ENCODE measurements at places on chromosomes 4 and X.

- DNase-seq = peak; percentile 81
Measured at GRCh38 chr4:168451744-168452390, 28.4 kb downstream of the DDX60L start.

DNA sequence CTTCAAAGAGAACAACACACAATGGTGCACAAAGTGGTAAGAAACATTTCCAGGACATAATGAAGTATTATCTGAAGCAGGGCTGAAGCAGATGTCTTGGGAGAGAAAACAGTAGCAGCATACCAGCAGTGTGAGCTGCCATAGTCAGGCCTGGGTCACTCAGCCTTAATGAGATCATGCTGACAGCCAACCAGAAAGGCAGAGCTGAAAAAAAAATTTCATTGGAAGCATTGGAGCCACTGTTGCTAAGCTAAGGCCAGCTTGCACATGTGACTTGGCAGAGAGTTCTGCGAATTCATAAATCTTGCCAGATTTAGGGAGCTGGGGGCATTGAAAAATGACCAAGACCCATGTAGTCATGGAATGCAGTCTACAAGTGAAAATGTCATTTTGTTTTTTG lies 444.0 kb upstream of the PITX2 start:
- peak; percentile 76 for DNase-seq

DNA sequence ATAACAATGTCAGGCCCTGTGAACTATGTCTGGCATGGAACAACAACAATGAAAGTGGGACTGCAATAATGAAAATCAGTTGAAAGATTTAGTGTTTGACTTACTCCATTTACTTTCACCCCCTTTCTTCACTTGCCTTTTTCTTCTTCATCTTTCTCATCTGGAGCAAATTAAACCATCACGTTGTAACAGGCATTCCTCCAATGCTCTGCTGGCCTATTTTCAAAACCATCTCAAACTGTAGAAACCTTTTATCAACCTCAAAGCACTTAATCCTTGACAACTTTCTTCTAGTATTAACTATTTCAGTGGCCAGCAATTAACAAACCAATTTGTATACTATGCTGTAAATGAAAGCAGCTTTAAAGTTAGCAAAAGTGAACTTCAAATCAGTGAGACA lies 8.3 kb downstream of the KLHL13 start:
- no peak for DNase-seq

DNA sequence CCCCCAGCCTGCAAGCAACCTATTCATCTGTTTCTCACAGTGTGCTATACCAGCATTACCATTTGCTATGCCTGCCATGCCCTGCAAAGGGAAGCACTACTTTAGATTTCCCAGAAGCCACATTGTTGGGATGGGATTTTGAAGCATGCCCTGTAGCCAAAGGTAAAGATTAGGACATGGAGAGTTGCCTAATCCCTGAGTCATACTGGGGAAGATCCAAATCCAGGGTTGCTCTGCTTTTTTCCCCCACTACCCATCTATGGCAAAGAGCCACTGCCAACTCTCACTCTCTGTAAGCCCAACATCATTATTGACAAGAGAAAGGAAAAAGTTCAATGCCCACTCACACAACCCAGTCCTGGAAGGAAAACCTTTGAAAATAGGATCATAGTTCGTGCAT lies 36.7 kb upstream of the TMEM164 start:
- peak; percentile 1 for DNase-seq

- peak; percentile 14 for DNase-seq
Measured at GRCh38 chr4:3401436-3402171, 40.2 kb upstream of the HGFAC start.

DNA sequence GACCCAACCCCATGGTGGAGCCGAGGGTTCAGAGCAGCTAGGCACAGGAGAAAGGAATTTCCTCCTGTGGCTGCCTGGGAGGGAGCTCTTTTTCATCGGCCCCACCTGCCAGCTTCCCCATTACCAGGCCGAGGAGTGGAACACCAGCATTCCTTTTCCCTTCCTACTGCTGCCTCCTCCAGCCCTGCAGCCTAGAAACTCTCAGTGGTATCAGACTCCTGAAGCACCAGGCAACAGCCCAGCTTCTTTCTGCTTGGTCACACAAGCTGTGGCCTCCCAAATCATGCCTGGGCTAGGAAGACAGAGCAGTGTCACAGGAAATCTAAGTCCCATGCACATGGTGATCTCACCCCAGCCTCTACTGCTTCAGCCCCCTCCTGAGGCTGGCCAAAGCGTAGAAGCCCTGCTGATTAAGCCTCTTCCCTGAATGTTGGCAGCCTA lies 30.1 kb downstream of the RTL5 start:
- no peak for DNase-seq

DNA sequence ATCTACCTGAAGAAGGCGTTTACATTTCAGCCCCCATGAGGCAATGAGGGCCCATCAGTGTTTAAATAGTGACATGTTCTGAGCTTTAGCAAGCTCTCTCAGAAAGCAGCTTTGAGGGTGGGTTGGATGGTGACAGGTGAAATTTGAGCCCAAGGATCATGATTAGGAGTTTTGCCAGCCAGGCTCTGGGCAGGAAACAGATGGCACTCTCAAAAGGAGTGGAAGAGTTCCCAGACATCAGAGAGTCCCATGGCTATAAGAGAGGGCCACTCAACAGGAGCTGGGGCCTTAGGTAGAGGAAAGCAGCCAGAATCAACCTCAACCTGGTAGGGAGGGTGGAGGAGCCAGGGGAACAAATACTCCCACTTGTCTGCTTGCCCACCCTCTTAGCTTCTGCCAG lies 499.8 kb downstream of the MID1IP1 start:
- DNase-seq = no peak

GRCh38 chr4:95409127-95409526 lies 139.6 kb downstream of the UNC5C start:
- DNase-seq = peak; percentile 15

- no peak for DNase-seq
Measured at GRCh38 chr4:158906073-158906472, 137.2 kb downstream of the FNIP2 start.

GRCh38 chrX:11351375-11352295 lies 58.4 kb downstream of the AMELX start:
- peak; percentile 76 for DNase-seq

GRCh38 chr4:187390646-187391045 lies 604.9 kb upstream of the ZFP42 start:
- peak; percentile 65 for DNase-seq

GRCh38 chr4:109365939-109366338 lies 63.5 kb upstream of the COL25A1 start:
- no peak for DNase-seq

DNA sequence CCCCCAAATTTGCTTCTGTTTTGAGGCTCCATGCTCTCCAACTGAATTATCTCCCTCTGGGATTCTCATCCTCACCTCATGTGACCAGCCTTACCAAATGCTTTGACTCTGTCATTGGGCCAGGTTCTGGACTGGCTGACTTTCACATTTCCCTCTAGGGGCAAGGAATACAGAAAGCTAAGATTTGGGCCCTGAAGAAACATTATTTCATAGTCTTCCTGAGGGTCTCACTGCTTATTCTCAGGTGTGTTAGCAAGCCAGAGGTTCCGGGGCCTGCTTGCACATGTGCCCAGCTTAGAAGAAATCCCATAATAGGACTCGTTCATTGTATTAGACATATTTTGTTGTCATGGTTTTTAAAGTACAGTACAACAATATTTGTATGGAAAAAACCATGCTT lies 62.6 kb upstream of the TEX13D start:
- no peak for DNase-seq

- DNase-seq = no peak
Measured at GRCh38 chrX:22320236-22320873, 47.6 kb downstream of the CBLL2 start.

- DNase-seq = no peak
Measured at GRCh38 chr4:5992171-5992827, 25.9 kb downstream of the C4orf50 start.

DNA sequence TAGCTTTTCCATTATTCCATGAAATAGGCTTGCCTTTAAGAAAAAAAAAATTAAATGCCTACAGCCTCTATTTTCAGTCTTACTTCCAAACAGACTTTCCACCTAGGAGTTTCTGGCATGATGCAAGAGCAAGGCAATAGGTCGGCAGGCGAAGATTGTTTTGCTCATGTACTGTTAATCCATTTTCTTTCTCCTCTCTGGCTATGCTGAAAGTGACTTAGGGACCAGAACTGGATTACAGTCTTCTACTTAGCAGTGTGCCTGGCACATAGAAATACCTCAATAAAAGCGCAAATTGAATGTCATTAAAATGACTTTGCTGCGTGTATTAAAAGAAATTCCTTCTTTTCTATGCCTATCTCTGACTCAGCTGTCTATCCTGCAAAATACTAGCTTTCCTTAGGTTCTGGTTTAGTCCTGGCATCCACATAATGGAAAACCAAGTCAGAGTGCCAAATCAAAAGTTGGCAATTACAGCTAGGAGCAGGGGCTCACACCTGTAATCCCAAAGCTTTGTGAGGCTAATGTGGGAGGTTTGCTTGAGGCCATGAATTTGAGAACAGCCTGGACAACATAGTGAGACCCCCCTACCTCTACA lies 51.9 kb downstream of the CC2D2A start:
- DNase-seq = peak; percentile 35

- no peak for DNase-seq
Measured at GRCh38 chrX:119721926-119722325, 29.0 kb upstream of the SEPTIN6 start.

GRCh38 chr4:5712517-5712916 lies 1.5 kb downstream of the EVC start:
- DNase-seq = peak; percentile 85
